ENCODE measurements at places on chromosomes 13 and 19.

- no peak for DNase-seq
Observed at GRCh38 chr13:74005320-74006157, 128.7 kb downstream of the KLF12 start.

- DNase-seq: no peak
Observed at GRCh38 chr13:37118016-37118415, 12.6 kb upstream of the CSNK1A1L start.

DNA sequence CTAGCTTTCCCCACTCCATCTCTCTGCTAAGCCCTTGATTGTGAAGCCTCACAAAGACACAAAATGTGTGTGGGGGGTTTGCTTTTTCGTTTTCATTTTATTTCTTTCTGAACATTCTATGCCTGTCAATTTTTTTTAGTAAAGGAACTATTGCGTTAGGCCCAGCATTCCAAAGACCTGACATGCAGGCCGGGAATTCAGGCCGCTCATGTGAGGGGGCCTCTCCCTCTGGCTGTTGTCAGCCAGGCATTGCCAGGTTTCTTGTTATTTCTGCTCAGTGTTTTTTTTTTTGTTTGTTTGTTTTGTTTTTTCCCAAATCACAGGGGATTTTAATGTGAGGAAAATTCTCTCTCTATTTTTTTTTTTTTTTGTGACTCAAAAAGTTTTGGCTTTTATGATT, 10.3 kb upstream of the MEDAG start:
- no peak for DNase-seq

DNA sequence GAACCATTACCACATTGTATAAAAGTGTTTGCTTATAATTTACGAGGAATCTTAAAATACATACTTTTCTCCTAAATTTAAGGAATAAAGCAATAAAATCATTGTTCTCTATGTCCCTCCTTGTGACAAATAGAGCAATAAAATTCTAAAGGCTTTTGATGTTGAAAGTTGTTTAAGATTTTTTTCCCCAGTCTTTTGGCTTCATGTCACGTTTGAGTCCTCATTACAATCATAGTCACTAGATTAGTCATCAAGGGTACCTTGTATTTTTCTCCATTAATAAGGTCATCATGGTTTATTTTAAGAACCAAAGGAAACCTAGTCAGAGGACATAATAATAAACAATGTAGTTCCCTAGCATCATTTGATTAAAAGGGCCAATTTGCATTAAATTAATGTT, 3.2 kb downstream of the WBP4 start:
- DNase-seq: no peak

DNA sequence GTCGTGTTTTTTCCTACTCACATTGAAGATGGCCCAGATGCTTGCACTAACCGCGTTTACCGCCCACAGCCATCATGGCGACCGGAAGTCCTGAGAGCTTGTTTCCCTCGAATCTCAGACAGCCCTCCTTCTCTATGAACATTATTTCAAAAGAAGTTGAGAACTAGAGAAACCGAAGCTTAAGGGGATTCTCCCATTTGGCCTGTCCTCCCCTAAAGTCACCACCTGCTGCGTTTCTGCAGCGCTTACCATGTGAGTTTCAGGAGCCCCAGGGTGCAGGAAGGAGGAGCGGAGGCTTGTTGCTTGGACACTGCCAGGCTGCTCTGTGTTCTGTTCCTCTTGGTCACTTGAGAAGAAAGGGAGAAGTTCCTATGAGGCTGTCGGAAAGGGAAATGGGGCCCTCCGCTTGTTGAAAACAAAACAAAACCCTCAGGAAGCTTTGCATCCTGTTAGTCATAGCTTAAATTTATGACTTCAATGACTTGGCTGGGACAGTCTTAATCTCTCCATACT, 6.2 kb downstream of the CARD8 start:
- DNase-seq: no peak

DNA sequence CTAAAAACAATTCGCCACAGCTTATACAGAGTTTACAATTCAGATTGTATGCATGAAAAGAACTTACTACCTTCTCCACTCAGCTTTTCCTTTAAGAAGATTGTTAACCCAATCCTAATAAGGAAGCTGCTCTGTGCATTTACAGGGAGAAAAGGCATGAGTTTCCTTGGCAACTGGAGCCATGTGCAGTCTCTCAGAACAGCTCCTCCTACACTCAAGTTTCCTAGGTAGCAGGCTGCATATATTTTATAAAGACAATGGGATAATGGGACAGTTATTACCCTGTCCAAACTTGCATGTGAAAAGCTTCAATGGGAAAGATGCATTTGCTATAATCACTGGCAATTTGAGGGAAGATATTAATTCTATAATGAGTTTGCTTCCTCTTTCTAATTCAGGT, 125.5 kb upstream of the TRPC4 start:
- no peak for DNase-seq

- DNase-seq: no peak
Observed at GRCh38 chr13:32585550-32586079, 637 bp upstream of the PDS5B start.

GRCh38 chr19:5182751-5183150, 157.9 kb downstream of the PTPRS start:
- DNase-seq: no peak

DNA sequence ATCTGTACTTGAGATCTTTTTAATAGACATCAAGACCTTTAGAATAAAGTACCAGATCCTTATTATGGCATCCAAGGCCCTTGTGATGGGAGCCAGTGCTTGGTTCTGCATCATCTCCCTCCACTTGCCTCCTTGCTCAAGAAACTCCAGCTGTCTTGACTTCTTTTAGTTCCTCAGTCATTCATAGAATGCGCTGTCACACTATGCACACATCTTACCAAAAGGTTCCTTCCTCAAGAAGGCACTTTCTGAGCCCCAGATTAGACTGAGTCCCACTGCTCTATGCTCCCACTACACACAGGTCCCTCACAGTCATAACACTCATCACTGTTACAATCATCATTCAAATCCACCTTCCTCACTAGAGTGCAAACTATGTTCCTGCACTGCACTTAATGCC, 57.8 kb upstream of the ITM2B start:
- no peak for DNase-seq

DNA sequence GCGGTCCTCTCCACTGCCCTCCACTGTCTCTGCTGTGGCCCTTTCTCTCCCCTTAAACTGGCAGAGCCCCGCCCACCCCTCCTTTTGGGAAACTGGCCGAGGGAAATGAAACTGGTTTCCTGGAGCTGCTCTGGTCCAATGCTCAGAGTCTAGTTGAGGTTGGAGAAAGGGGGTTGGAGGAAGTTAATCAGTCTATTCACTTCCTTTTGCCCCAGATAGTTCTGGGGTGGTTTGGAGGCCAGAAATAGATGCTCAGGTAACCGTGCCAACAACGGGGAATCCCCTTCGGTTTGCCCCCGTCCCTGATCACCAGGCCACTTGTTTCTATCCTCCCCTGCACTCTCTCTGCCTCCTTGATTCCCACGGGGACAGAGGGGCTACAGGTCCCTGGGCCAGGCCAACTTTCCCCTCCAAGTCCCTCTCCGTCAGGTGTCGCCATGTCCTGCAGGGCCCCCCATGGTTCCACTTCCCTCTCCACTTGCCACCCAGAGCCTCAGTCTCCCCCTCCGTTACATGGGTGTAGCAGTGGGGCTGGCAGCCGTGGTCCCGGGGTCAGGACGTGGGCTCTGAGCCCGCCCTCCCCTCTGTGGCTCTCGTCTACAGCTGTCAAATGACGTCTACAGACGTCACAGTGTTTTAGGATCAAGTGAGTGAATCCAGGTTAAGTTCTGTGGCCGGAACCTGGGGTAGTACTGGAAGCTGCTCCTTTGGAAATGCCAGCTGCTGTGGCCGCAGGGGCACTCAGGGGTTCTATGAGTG, at the start of gene IL4I1:
TSS of gene IL4I1 (minus strand) at position 25 of the 759 bp plus-strand sequence. CDS start 727 bp downstream, outside the sequence.
- DNase-seq: no peak

DNA sequence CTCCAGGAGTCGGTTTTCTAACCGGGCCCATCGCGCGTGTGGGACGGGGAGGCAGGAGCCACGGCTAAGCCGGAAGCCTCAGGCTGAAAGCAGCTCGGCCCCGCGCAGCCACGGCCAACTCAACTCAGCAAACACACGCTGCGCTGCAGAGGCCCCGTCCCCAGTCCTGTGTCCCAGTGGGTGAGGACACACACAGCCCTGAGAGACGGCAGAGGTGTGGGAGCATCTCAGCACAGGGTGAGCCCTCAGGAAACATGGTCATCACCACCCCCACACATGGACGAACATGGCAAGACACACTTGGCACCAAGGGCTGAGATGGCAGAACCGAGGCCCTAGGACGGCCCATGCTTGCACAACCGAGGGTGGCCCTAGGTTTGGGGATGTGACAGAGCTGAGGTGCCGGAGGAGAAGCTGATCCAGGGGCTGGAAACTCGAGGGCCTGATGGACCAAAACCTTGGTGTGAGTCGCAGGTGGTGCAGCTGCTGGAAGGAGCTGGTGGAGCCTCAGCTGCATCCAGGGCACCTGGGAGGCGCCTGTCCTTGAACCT, 29.0 kb upstream of the C13orf46 start:
- DNase-seq: peak; percentile 81

GRCh38 chr19:46748325-46749109, 2.3 kb upstream of the STRN4 start:
- peak; percentile 62 for DNase-seq

DNA sequence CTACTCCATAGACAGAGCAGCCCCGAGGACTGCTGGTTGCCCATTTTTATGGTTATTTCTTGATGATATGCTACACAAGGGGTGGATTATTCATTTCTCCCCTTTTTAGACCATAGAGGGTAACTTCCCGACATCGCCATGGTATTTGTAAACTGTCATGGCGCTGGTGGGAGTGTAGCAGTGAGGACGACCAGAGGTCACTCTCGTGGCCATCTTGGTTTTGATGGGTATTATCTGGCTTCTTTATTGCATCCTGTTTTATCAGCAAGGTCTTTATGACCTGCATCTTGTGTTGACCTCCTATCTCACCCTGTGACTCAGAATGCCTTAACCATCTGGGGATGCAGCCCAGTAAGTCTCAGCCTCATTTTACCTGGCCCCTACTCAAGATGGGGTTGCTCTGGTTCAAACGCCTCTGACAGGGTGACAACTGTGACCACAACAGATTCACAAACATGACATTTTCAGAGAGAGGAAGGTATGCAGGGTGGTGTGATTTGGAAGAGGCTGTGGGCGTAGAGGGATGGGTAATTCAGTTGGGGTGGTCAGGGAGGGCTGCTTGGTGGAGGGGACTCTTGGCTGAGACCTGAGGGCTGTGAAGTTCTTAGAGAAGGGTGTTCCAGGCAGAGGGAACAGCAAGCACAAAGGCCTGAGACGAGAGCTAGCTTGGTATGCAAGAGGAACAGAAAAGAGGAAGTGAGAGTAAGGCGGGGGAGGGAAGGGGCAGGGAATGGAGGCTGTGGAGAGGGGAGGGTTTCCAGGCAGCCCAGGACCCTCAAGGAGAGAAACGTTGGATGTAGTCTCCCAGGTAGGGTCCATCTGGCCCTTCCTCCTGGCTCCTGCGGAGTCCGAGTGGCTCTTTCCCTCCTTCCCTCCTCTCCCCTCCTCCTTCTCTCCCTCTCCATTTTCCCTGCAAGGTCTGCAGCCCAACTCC, 23.5 kb downstream of the FAM187B start:
- DNase-seq: no peak

DNA sequence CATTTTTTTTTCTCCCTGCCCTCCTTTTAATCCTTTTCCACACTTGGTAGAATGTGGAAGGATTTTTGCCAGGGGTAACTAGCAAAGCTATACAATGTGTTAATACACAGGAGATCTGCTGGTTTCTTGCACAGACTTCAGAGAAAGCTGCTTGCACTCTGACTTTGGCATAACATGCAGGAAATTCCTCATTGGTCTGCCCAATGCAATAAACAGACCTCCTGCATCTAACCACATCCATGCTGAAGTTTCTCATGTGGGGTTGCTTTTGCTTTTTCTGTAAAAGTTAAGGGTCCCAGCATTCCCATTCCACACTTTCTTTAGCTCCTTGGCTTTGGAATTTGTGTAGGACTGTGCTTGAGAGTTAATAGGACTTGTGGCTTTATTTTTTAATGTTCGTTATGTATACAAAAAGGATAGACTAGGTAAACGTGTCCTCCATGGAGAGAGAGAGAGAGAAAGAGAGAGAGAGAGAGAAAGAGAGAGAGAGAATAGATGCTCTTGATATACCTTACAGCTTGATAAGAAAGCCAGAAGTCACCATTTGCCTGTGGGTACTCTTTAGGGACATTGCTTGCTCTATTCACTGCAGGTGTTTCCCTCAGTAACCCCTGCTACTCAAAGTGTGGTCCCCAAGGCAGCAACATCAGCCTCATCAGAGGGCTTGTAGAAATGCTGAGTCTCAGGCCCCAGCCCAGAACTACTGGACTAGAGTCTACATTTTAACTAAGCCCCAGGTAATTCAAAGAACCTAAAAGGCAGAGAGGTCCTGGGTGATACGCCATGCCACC, 170.5 kb downstream of the SHISA2 start:
- no peak for DNase-seq

DNA sequence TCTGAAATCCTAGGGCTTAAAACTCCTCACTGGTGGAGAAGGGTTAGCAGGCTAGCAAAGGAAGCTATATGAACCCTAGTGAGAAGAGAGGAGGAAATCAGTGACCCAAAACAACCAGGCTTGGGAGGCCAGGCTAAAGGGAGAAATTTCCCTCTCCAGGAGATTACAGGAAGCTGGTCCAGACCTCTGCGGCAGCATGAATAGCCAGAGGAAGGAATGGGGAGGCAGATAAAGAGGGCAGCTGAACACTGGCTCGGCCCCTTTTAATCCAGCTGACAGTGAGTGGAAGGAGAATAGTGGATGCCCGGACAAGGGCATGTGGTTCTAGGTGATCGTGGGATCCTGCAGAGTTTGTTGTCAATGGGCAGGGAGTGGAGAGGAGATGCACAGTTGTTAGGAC, 130.6 kb downstream of the COG6 start:
- no peak for DNase-seq

GRCh38 chr19:18388100-18388959, 2.4 kb downstream of the GDF15 start:
- peak; percentile 79 for DNase-seq

- DNase-seq: no peak
Observed at GRCh38 chr13:101634142-101634541, 181.7 kb downstream of the ITGBL1 start.

GRCh38 chr19:31223740-31224534, 125.3 kb downstream of the TSHZ3 start:
- DNase-seq: no peak

DNA sequence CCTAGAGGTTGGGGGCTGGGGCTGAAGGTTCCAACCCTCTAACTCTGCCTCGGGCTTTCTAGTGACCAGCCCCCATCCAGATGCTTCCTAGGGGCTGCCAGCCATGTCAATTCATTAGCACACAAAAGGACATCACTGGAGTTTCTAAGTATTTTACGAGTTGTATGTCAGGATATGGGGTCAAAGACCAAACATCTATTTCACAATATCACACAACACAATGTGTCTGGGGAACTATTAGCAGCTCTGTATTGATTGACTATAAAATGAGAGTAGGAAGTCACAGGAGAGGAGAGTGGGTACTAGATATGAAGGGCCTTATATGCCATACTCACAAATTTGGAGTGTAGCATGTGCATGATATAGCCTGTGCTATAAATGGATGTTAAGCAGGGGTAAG, 42.1 kb downstream of the LPAR6 start:
- no peak for DNase-seq

- DNase-seq: no peak
Observed at GRCh38 chr13:94646904-94647303, 45.2 kb downstream of the GPR180 start.

GRCh38 chr13:32443111-32443510, 15.2 kb upstream of the N4BP2L1 start:
- peak; percentile 30 for DNase-seq

Measured in posterior cingulate gyrus (tissue), 11 donors.